Kasumi-1 (cell line): ENCODE measurements at places on chromosomes 3 and 15.

- no peak for DNase-seq
Measured at GRCh38 chr3:128992926-128993460, 883 bp downstream of the CFAP92 start.

GRCh38 chr15:84929795-84930603 is 45.5 kb downstream of the SLC28A1 start:
- no peak for DNase-seq

GRCh38 chr3:121517953-121518655 is 27.7 kb downstream of the POLQ start:
- DNase-seq = no peak

GRCh38 chr3:37071921-37072320 is 78.6 kb downstream of the MLH1 start:
- DNase-seq = no peak

DNA sequence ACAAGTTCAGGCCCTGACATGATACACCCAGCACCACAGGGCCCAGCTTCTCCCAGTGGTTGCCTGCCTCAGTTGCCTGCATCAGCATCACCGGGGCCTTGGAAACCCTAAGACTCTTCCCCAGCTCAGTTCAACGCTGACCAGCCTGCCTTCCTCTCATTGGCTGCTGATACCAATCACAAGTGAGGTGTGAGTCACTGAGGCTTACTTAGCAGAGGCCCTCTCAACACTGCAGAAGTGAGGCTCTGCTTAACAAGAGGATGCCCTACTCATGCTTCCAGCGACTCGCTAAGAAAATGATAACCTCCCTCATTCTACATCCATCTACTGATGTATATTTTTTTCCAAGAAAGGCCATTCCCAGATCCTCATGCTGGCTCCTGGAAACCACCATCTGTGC is 151.9 kb downstream of the ADAMTS17 start:
- DNase-seq = no peak

GRCh38 chr3:7760718-7761117 is 740.9 kb upstream of the LMCD1 start:
- DNase-seq = no peak

- DNase-seq = no peak
Measured at GRCh38 chr3:30292192-30292893, 314.1 kb upstream of the TGFBR2 start.
